ENCODE measurements at places on chromosomes 5 and 9. TPM values are rescaled to one million over a fixed set of nuclear protein-coding genes. Genes with fewer than 3 reads are reported as not detected.

- no peak overlapping the region for H3K4me3 ChIP-seq
- no peak for DNase-seq
- peak overlapping the region; percentile 52 for H3K27ac ChIP-seq
- H3K27me3 ChIP-seq, result no peaks in the 10 kb centered on the region
- peaks cover 33% of the 10 kb centered on the region for H3K4me1 ChIP-seq
- no peaks in the 10 kb centered on the region for H3K36me3 ChIP-seq
Observed at GRCh38 chr5:72511774-72512592, 4.8 kb upstream of the ZNF366 start.

GRCh38 chr5:14173377-14174229 is 30.5 kb downstream of the TRIO start:
- peak overlapping the region; percentile 92 for H3K27ac ChIP-seq
- no peaks in the 10 kb centered on the region for H3K27me3 ChIP-seq
- H3K4me1 ChIP-seq, result peaks cover 86% of the 10 kb centered on the region
- H3K4me3 ChIP-seq, result peak overlapping the region; percentile 43
- no peak for DNase-seq
- H3K36me3 ChIP-seq, result no peaks in the 10 kb centered on the region

DNA sequence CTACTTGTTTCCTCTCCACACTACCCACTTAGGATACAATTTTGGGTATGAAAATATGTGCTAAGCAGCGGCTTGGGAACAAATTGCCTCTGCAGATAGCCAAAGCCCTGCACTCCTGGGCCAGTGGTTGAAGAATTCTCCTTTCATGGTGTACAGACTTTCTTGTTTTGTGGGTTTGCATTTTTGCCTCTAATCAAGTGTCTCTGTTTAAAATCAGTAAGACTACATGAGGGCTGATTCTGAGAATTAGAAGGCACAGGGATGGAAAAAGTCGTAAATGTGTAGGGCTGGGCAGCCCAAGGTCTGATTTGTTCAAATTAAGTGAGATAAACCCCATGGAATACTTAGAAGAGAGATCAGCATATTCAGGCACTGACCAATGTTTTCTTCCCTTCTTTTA is 103.7 kb upstream of the CD180 start:
- peak overlapping the region; percentile 33 for H3K27ac ChIP-seq
- peaks cover 36% of the 10 kb centered on the region for H3K4me1 ChIP-seq
- no peak overlapping the region for H3K4me3 ChIP-seq
- H3K27me3 ChIP-seq, result no peaks in the 10 kb centered on the region
- no peak for DNase-seq
- H3K36me3 ChIP-seq, result no peaks in the 10 kb centered on the region

DNA sequence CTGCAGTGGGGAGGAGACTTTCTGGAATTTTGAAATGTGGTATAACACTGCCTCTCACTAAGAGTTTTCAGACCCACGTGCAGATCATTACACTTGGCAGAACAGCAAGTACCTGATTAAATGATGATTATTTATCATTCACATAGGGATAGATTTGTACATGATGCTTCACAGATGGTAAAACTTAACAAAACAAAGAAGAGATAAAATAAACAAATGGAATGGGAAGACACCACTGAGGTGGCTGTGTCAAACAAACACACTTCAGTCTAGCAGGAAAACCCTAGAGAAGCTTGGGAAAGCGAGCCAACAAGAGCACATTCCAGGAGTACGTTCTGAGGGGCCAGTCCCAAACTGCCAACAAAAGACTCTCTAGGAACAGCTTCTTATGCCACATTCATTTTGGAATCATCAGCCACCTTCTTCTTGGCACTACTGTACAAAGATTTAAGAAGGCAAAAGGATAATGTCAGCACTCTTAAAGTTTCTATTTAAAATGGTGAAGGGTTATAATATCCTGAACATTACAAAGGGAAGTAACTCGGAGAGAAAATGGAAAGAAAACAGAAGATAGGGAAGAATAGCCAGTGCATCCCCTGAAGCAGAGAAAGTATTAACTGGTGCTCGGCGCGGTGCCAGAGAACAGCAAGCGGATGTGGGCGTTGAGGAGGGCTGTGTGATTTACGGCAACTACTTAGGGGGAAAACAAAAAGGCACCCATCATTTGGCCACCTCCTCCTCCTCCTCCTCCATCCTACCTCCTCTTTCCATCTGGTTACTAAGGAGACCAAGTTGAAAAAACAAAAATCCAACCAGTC is 1.6 kb downstream of the MED27 start:
- peaks cover 36% of the 10 kb centered on the region for H3K4me1 ChIP-seq
- no peak for DNase-seq

DNA sequence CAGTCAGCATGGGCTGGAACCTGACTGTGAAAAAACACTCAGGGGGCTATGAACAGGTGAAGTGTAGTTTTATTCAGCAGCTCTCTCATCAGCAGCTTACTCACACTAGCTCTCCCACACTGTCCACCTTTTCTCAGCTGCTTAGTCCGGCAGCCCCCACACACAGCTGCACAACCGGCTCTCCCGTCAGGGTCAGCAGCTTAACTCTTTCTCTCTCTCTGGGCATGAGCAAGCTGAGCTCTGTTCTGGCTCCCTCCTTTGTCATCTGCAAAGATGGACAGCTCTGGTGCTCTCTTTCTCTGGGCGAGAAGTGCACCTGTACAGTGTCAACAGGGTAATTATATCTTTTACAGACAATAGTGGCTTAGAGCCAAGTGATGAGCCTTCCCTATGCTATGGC is 8.2 kb downstream of the DMAC1 start:
- no peaks in the 10 kb centered on the region for H3K27me3 ChIP-seq
- no peak overlapping the region for H3K27ac ChIP-seq
- no peaks in the 10 kb centered on the region for H3K4me1 ChIP-seq
- DNase-seq, result no peak

GRCh38 chr5:67002832-67003684 is 193.5 kb downstream of the CD180 start:
- H3K4me3 ChIP-seq, result peak overlapping the region; percentile 87
- H3K4me1 ChIP-seq, result peaks cover 27% of the 10 kb centered on the region
- H3K27me3 ChIP-seq, result no peaks in the 10 kb centered on the region
- H3K27ac ChIP-seq, result no peak overlapping the region
- no peak for DNase-seq
- no peaks in the 10 kb centered on the region for H3K36me3 ChIP-seq

GRCh38 chr5:136605638-136606037 is 240.3 kb upstream of the TRPC7 start:
- no peak for DNase-seq
- no peak overlapping the region for H3K27ac ChIP-seq
- H3K4me1 ChIP-seq, result no peaks in the 10 kb centered on the region
- H3K27me3 ChIP-seq, result peaks cover 3% of the 10 kb centered on the region

DNA sequence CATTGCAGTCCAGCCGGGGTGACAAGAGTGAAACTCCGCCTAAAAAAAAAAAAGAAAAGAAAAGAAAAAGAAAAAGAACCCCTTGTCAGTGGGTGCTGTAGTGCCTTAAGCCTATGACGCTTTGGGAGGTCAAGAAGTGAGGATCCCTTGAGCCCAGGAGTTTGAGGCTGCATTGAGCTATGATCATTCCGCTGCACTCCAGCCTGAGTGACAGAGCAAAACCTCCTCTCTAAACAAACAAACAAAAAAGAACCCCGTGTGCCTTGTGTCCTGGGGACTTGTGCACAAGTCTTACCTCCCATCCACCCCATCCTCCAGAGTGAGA is 33.5 kb upstream of the STXBP1 start:
- peak overlapping the region; percentile 98 for H3K27ac ChIP-seq
- H3K36me3 ChIP-seq, result no peaks in the 10 kb centered on the region
- no peak for DNase-seq
- H3K27me3 ChIP-seq, result no peaks in the 10 kb centered on the region
- peak overlapping the region; percentile 67 for H3K4me3 ChIP-seq

- H3K36me3 ChIP-seq, result peaks cover 2% of the 10 kb centered on the region
- DNase-seq, result no peak
- no peaks in the 10 kb centered on the region for H3K27me3 ChIP-seq
- no peak overlapping the region for H3K27ac ChIP-seq
- no peak overlapping the region for H3K4me3 ChIP-seq
- H3K4me1 ChIP-seq, result peaks cover 8% of the 10 kb centered on the region
Observed at GRCh38 chr5:131246504-131246903, 17.3 kb upstream of the CDC42SE2 start.

DNA sequence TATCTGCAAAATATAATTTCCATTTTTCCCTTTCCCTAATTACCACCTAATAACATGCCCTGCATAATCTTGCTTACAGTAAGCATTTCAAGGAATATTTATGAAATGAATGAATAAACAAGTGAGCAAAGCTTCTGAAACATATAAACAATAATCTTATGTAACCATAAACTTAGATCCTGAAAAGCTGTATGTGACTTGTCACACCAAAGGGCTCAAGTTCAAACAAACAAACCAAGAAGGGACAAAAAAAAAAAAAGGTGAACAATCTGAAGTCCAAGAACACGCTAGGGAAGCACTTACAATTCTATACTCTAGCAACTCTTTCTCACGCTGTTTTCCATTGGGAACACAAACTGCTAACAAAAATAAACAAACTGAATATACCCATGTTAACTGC is 36.3 kb downstream of the PLPP1 start:
- no peak for DNase-seq
- no peaks in the 10 kb centered on the region for H3K27me3 ChIP-seq
- H3K27ac ChIP-seq, result no peak overlapping the region
- H3K36me3 ChIP-seq, result no peaks in the 10 kb centered on the region

DNA sequence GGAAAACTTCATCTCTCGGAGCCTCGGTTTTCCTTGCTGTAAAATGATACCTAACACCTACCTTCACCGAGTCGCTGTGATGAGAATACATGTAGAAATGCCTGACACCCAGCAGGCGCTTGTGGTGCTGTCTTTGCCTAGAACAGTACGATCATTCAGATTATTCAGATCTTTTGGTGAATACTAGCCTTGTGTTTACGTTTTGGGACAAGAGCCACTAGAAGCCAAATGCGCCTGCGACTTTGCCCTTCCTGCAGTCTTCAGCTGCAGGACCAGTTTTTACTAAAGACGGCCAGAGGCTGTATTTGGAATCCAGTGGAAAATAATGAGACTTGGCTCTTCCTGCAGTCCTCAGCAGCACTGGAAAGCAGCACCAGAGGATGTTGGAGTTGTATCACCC is 189.6 kb downstream of the TRIO start:
- peaks cover 39% of the 10 kb centered on the region for H3K4me1 ChIP-seq
- peaks cover 24% of the 10 kb centered on the region for H3K36me3 ChIP-seq
- H3K4me3 ChIP-seq, result no peak overlapping the region
- no peaks in the 10 kb centered on the region for H3K27me3 ChIP-seq
- no peak overlapping the region for H3K27ac ChIP-seq

CDKN2B gene
- total RNA-seq, result 23.3 TPM

PCDHGA7 gene
- 0.11 TPM for total RNA-seq

INSL4 gene
- not detected for total RNA-seq

FOXD4 gene
- total RNA-seq, result 0.43 TPM

ERBIN gene
- 78.1 TPM for total RNA-seq

PCDHB2 gene
- total RNA-seq, result 92.7 TPM

ZER1 gene
- 61.9 TPM for total RNA-seq
